Calu3 (cell line): ENCODE measurements at places on chromosomes 2 and 18.

GRCh38 chr2:116692988-116693387 is 1121.5 kb upstream of the DDX18 start:
- DNase-seq = no peak

DNA sequence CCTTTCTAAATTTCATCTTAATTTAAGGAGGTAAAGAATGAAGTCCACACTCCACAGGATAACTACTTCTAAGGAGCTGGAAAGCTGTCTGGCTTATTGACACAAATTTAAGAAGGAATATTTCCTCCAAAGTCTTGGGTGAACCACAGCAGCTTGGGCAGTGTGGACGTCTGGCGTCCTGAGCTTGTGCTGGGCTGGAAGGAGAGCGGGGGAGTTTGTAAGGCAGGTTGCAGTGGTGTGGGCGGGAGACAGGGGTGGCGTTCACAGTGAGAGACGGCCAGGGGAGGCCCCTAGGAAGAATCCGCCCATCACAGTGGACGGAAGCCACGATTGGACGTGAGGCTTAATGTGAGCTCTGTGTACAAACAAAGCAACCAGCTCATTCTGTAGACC is 25.7 kb downstream of the ADI1 start:
- no peak for DNase-seq

GRCh38 chr2:42830922-42831574 is 38.7 kb upstream of the HAAO start:
- DNase-seq = no peak

DNA sequence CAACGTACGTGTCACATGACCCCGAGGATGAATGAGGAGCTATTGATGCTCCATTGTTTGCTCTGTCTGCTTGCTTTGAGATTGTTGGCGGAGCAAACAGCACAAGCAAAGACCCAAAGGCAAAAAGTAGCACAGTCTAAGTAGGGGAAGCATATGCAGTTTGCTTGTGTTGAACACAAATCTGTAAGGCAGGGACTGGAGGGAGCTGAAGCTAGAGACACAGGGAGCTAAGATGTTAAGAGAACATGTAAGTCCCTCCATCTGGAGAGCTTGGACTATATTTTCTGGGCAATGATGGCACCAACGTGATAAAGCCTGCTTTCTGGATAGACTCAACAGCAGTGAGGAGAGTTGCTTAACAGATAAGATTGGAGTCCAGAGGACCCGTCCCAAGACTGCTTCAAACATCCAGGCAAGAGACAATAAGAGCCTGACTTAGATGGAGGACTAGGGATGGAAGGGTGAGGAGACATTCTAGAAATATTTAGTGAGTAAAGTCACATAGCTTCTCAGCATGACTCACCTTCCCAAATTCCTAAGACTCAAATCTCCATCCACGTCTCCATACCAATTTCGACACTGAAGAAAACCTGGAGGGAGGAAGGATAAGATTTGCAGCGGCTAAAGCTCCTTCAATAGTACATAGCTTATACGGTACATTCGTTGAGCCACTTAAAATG is 88.1 kb upstream of the KLF7 start:
- DNase-seq = no peak

DNA sequence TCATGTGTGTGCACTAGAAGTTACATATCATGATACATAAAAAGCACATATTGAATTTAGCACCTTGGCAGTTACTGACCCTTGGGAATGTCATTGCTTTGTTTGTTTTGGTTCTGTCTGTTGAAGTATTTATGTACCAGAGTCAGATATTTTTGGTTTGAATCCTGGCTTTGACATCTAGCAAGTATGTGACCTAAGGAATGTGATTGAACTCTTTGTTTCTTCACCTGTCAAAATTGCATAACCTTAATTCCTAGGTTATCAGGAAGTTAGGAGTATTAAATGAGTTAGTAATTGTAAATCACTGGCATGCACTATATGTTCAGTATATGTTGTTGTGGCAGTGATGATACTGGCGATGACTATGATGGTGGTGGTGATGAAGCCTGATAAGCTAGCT is 1003.5 kb upstream of the NRXN1 start:
- no peak for DNase-seq
